ENCODE measurements at places on chromosomes 5 and 9.

DNA sequence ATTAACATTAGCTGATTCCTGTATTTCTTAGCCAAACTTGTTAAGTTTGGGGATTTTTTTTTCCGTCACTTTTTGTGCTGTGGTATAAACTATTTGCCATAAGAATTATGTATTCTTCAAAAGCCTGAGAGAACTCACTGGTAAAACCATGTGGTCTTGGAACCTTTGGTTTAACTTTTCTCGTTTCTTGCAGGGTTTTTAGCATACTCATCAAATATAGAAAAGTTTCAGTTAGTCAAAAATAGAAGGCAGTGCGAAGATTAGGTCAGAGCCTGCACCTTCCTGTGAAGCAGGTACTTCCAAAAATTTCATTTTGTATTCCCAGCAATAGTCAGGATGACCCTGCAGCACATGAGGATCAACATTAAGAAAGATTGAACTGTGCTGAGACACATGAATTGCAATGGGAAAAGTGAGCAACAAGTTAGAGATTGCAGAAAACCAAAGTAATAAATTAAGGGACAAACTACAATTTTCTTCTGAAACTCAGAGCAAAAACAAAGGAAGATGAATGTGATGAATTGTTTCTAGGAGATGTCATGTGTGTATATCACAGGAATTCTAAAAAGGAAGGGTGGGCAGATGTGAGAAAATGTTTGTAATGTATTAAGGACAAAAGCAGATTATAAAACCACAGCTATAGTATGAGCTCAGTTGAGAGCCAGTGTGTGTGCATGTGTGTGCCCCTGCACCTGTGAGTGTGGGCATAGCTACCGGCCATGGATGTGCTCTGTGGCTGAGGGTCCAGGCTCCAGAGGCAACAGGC, 102.2 kb downstream of the ANGPTL2 start:
- DNase-seq, result no peak

DNA sequence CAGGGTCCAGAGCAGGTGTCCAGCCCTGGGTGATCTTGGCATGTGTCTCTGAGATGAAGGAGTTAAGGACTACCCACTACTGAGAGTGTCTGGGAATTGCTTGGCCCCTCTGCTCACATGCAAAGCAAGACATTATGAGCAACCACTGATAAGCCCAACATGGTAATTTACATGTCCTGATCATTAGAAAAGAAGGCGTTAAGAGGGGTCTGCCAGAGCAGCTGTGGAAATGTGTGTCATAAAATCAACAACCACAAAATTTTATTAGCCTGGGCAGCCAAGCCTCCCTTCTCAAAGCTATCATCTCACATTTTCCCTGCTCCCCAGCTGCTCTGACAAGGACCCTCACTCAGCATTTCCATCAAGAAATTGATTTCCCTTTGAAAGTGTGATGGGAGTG, 351.0 kb downstream of the SPOCK1 start:
- no peak for DNase-seq

- no peak for DNase-seq
Measured at GRCh38 chr5:123928401-123928800, 416.4 kb downstream of the CSNK1G3 start.

DNA sequence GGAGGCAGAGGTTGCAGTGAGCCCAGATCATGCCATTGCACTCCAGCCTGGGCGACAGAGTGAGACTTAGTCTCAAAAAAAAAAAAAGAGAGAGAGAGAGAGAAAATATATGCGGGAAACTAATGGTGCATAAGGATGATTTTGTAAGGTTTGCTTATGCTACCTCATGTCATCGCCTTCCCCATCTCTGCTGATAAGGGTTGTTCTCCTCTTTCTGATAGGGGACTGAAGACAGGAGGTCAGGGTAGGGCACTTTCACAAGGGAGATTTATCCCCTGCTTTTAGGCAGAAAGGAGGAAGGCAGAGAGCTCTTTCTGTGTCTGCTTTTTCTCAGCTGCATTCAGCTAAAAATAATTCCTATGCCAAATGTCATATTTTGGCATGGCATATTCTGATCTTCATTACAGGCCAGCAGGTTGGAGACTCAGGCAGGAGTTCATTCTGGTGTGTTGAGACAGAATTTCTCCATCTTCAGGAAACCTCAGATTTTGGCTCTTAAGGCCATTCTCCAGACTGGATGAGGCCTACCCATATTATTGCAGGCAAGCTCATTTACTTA, 220.2 kb downstream of the AUH start:
- no peak for DNase-seq

- no peak for DNase-seq
Measured at GRCh38 chr5:151318850-151319732, 15.5 kb upstream of the SLC36A3 start.

DNA sequence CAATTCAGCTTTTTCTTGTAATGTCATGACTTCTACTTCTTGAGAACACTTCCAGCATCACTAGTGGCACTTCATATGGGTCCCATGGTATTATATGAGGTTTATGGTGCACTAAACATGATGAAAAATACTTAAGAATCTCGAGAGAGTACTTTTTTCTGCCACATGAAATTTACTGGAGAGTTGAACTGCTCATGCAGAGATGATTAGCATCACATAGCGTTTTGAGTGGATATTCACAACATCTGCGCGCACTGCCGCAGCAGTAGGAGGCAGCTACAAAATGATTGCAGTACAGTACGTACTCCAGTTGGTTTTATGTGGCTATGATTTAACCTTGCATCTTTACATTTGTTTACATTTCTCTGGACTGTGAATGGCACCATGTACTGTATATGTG, 14.7 kb downstream of the RAD1 start:
- DNase-seq, result no peak

- DNase-seq, result no peak
Measured at GRCh38 chr5:174609116-174609515, 115.3 kb upstream of the MSX2 start.

- no peak for DNase-seq
Measured at GRCh38 chr9:111926421-111926875, 29.8 kb downstream of the UGCG start.

DNA sequence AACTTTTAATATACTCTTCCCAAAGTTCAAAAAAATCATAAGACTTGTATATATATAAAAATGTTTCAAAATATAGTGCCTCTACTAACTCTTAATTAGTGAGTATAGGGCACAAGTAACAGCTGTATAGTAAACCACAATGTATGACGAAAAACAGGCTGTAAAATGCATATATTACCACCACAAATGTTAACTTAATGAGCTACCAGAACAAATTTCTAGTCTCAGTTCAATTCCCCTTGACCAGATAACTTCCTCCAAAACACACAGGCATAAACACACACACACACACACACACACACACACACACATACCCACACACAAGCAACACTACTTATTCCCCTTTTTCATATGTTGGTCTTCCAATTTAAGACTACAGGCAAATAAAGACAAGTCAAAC, 78.8 kb downstream of the FBXL17 start:
- DNase-seq, result no peak

GRCh38 chr5:82735160-82735789, 341.9 kb downstream of the TMEM167A start:
- no peak for DNase-seq

- no peak for DNase-seq
Measured at GRCh38 chr5:77843570-77844372, 67.6 kb upstream of the TBCA start.

GRCh38 chr5:143781993-143782520, 29.9 kb upstream of the HMHB1 start:
- DNase-seq, result no peak

GRCh38 chr5:100409660-100410151, 125.5 kb upstream of the FAM174A start:
- DNase-seq, result no peak

DNA sequence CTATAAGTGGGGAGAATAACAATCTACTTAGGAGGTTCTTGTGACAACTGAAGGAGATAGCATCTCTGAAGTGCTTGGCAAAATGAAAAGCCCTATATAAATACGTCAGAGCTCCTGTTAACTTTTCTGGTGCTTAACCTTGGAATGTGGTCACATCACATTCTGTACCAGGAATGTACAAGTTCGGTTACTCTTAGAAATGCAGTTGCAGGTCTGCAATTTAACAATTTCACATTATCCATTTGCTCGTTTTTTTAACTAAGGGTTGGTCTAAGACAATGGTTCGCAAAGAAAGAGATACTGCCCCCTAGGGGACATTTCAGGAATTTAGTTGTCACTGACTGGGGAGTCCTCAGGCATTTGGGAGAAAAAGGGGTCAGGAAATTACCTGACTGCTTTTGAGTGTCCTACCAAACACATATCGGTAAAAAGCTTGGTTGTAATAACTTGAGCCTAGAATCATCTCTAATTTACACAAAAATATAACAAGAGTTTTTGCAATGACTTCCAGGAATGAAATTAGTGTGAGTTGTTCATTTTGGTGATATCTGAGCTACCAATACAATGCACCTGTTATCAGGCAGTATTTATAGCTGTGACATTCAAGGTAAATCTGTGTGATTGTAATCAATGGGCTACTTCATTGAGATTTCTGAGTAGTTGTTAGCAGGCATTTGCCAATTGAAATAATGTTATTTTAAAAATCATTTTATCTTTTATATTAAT, 5.4 kb upstream of the HBEGF start:
- DNase-seq, result peak; percentile 83

- DNase-seq, result no peak
Measured at GRCh38 chr9:89106224-89106851, 72.3 kb downstream of the SHC3 start.

DNA sequence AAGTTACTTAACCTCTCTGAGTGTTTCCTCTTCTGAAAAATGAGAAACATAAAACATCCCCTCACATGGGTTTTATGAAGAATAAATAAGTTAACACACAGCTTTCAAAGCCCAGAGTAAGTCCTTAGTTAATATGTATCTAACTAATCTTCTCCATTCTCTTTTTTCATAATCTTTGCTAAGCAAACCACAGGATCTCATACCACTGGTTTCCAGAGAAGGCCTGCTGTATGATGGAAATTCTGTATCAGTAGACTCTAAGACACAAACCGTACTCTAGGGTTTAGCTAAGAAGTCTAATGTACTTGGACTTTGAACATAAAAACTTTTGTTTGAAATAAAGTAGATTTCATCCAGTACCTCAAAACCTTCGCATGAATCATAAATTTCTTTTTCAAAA, 307.9 kb downstream of the SPOCK1 start:
- DNase-seq, result no peak

GRCh38 chr9:124812441-124812876, 35.5 kb downstream of the OLFML2A start:
- no peak for DNase-seq

DNA sequence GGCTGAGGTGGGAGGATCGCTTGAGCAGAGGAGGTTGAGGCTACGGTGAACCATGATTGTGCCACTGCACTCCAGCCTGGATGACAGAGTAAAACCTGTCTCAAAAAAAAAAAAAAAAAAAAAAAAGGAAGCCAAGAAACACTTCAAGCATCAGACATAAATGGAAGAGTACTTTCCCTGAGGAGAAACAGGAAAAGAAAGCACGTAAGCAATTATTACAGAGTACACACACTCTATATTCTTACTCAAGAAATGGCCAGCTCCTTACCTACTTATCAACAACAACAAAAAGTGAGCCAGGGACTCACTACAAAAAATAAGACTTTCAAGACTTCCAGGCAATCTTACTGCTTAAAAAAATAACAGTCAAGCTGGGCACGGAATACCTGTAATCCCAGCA, 21.8 kb downstream of the ZFR start:
- DNase-seq, result no peak

- no peak for DNase-seq
Measured at GRCh38 chr5:106825374-106825773, 845.4 kb downstream of the EFNA5 start.

DNA sequence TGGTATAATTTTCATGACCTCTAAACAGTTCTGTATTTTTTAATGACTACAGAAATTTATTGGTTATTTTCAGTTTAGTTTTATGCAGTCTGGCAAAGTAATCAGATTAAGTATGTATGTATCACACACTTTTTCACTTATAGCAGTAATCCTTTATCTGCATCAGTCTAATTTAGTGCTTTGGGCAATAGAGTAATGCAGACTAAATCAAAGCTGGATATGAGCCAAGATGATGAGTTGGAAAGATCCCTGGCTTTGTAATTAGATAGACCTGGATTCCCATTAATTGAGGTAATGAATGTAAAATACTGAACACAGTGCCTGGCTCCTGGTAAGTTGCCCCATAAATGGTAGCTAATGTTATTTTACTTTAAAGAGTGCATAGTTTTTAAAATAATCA, 215.4 kb upstream of the TLX3 start:
- DNase-seq, result no peak

GRCh38 chr9:111715471-111715870, 54.1 kb downstream of the GNG10 start:
- DNase-seq, result no peak

DNA sequence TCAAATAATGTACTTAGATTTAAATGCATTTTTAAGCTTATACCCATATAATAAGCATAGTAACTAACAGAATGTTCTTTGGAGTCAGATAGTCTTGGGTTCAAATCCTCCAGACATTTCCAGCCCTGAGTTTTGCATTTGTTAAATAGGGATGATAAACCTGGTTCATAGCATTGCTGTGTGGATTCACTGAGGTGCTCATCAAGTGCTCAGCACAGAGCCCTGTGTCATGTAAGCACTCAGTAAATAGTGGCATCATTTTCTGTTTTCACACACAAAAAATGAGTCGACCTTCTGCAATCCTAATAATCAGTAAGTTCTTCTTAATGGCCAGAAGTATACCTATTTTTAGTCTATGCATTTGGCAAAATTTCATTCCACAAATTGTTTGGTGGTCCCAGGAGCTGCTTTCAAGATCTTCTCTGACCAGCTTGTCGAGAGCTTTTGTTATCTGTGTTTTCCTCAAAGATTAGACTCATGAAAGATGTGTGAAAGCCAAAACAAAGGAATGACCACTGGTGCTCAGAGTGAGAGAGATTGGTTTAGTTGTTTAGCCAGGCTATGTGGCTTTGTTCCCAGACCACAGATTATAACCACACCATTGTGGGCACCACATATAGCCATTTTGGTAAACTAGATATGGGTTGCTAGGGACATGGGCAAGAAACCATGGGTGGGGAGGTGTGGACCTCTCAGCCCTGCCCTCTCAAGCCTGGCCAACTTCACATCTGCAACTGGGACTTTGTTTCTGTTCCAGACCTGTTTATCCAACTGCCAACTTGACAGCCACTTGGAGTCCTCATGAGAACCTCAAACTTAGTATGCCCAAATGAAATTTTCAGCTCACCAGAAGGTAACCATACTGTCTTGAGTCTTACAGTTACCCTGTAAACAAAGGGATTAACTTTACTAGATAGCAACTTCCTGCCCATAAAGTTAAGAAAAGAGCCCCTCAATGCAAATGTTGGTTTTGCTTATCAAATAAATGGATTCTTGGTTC, 45.0 kb downstream of the DOCK8 start:
- DNase-seq, result no peak

- DNase-seq, result no peak
Measured at GRCh38 chr9:108645520-108645919, 210.3 kb downstream of the ACTL7B start.

DNA sequence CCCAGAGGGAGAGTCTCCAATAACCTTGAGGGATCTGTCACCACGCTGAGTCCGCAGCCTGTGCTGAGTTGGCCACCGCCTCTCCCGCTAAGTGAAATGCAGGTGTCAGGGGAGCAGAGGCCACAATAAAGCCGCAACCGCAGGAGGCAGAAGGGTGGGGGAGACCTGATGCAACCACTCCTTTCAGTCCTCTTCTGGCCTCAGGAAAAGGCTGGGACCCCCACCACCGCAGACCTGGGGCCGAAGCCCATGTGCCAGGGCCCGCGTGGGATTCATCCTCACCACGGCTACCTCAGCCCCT, 576 bp downstream of the MAP1B start:
- DNase-seq, result no peak

GRCh38 chr5:40514976-40515375, 164.7 kb upstream of the PTGER4 start:
- DNase-seq, result no peak

GRCh38 chr5:38117784-38118479, 140.4 kb upstream of the EGFLAM start:
- no peak for DNase-seq
